ENCODE measurements at places on chromosomes 3 and 15.

- no peak for DNase-seq
Measured at GRCh38 chr3:148682997-148683396, 14.7 kb upstream of the AGTR1 start.

- no peak for DNase-seq
Measured at GRCh38 chr15:70341566-70341965, 243.8 kb upstream of the TLE3 start.

DNA sequence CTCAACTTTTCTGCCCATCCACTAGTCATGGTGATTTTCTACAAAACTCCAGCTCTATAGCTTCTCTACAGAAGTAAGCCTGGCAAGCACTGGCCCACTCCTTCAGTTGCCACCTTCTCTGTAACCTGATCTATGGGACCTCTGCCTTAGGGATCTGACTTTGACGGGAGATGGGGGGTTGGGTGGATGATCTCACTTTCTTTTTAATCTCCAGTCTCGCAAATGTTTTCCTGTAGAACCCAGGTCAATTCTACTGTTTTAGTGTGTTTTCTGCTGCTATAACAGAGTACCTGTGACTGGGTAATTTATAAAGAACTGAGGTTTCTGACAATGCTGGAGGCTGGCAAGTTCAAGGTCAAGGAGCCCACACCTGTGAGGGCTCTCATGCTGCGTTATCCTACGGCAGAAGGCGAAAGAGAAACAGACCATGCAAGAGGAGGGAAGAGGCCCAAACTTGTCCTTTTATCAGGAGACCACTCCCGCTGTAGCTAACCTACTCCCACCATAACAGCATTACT is 189.9 kb upstream of the THRB start:
- no peak for DNase-seq

GRCh38 chr3:143831994-143832393 is 16.3 kb downstream of the SLC9A9 start:
- DNase-seq, result no peak

DNA sequence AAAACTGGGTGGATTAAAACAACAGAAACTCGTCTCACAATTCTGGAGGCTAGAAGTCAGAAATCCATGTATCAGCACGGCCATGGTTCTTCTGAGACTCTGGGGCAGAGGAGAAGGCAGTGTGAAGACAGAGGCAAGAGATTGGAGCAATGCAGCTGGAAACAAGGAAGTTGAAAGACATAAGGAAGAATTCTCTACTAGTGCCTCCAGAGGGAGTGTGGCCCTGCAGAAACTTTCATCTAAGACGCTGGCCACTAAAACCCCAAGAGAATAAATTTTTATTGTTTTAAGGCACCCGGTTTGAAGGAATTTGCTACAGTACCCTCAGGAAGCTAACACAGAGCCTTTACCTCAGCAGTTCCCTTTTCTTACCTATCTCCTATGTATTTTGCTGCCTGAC is 1012.2 kb upstream of the CADM2 start:
- DNase-seq, result no peak

DNA sequence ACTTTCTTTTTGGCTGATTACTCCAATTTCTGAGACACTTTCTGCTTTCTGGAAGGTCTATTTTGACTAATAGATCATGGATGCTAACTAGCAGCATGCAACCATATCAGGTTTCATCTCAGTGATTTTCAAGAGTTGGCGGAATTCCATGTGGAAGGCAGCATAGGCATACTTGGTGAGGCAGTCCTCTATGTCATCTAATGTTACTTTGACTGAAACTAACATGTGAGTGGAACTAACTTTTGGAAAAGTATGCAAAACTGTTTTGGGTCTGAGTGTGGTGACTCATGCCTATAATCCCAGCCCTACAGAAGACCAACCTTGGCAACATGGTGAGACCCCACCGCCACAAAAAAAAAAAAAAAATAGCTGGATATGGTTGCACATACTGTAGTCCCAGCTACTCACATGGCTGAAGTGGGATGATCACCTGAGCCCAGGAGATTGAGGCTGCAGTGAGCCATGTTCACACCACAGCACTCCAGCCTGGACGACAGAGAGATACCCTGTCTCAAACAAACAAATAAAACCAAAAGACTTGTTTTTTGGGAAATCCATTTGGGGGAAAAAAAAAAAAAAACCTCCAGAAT is 1033.7 kb downstream of the ROBO1 start:
- DNase-seq, result no peak

DNA sequence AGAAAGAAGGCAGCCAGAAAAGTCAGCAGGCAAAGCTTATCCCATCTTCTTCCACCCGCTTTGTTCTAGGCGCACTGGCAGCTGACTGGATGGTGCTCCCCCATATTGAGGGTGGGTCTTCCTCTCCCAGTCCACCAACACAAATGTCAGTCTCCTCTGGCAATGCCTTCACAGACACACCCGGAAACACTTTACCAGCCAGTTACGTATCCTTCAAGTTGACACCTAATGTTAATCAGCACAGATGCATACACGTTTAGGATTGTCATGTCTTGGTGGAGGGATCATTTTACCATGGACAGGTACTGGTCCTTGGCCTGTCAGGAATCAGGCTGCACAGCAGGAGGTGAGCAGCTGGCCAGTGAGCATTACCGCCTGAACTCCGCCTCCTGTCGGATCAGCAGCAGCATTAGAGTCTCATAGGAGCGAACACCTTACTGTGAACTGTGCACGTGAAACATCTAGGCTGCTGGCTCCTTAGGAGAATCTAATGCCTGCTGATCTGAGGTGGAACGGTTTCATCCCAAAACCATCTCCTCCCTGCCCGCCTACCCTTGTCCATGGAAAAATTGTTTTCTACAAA is 59.1 kb upstream of the PYDC2 start:
- no peak for DNase-seq

All from activated T-cell treated with anti-CD3 and anti-CD28 coated beads for 1 hour (primary cell).